Pulmonary artery endothelial cell (primary cell): ENCODE measurements at places on chromosomes 6 and 20. TPM values are rescaled to one million over a fixed set of nuclear protein-coding genes. Genes with fewer than 3 reads are reported as not detected.

Gene EPHA7
- total RNA-seq: 0.13 TPM in 1 of 2 replicates, not detected in the other

Gene CDH4
- 2.2 and 7.5 TPM in 2 replicates for total RNA-seq

Gene NEURL2
- 2.2 and 2.7 TPM in 2 replicates for total RNA-seq

Gene B3GALT4
- 2.8 and 4.7 TPM in 2 replicates for total RNA-seq

Gene AFG1L
- 1.7 and 2.5 TPM in 2 replicates for total RNA-seq

Gene TEAD3
- total RNA-seq: 0.21 and 0.33 TPM in 2 replicates

Gene ARMC2
- 0.99 and 1.1 TPM in 2 replicates for total RNA-seq

Gene EYA4
- total RNA-seq: 0.07 TPM in 1 of 2 replicates, not detected in the other

Gene TPD52L1
- total RNA-seq: 3.7 and 4.7 TPM in 2 replicates

Gene OXT
- total RNA-seq: not detected in 2 replicates

Gene SNAP91
- under 0.01 TPM in 1 of 2 replicates, not detected in the other for total RNA-seq

Gene PTK6
- total RNA-seq: 0.07 and 0.13 TPM in 2 replicates

Gene CHRNA4
- not detected in 2 replicates for total RNA-seq

Gene ZDHHC14
- total RNA-seq: 9.4 and 16.3 TPM in 2 replicates

Gene XKR7
- total RNA-seq: not detected in 2 replicates

Gene RIMS1
- total RNA-seq: 0.20 and 0.67 TPM in 2 replicates
